ENCODE measurements at places on chromosomes 13 and 19.

DNA sequence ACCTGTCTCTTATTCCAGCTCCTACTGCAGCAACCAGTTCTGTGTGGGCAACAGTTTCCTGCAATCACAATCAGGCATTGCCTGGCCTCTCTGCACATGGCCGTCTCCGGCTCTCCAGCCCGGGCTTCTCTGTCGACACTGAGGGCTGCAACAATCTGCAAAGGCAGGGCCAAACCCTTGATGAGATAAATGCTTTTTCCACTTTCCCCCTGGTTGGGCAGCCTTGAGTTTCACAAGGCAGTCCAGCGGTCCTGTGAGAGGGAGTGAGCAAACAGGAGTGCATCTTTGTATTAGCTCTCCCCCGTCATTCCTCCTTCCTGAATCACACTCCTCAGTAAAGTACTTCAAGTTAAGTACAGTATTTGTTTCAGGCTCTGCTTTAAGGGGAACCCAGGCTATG, 40.7 kb upstream of the VWA8 start:
- DNase-seq: no peak

DNA sequence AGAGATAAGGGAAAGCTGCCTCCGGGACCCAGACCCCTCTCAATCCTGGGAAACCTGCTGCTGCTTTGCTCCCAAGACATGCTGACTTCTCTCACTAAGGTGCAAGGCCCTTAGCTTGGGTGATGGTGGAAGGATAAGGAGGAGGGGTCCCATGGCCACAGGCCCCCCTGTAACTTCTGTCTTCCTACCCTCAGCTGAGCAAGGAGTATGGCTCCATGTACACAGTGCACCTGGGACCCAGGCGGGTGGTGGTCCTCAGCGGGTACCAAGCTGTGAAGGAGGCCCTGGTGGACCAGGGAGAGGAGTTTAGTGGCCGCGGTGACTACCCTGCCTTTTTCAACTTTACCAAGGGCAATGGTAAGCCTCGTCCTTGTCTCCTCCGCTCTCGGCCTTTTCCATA, 2.0 kb downstream of the CYP2F1 start:
- peak; percentile 57 for DNase-seq

GRCh38 chr19:4811328-4812131, 20.0 kb downstream of the TICAM1 start:
- DNase-seq: peak; percentile 94

GRCh38 chr13:49098198-49098597, 121.9 kb upstream of the MLNR start:
- DNase-seq: no peak
